ENCODE measurements at places on chromosomes 5 and 9.

DNA sequence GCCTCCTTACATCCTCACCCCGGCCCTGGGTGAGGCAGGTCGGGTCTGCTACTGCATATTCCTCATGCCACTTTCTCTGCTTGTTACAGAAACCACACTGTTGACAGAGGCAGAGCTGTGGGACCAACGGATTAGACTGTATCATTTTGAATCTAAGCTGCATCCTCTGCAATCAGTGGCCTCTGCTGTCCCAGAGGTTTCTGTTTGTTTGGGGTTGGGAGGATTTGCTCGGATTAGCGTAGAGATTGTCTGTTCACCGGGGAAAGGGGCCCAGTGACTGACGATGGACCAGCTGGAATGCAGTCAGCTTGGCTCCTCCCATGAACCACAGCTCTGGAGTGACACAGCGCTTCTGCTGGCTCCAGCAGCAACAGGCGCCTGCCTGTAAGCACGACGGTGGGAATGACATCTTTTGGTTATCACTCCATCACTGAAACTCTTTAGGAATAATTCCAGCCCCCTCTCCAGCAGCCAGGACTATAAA lies 37.3 kb upstream of the ADRA1B start:
- DNase-seq: no peak

GRCh38 chr9:111076519-111076918 lies 38.2 kb upstream of the LPAR1 start:
- no peak for DNase-seq

- no peak for DNase-seq
Measured at GRCh38 chr9:120110520-120110919, 469.4 kb downstream of the CDK5RAP2 start.

DNA sequence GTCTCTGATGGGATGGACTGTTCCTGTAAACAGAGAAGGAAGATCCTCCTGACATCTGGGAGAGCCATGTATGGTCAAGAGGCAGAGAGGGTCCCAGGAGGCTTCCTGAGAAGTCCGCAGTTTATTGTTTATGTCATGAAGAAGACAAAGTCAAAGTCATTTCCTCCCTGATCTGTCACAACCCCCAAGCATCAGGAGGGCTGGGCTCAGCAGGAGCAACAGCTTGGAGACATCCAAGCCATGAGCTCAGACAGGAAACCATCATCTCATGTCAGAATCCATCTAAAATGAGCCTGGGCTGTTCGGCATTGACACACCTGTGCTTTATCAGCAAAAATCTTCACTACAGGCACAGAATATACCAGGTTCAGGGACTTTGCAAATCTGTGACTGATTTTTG lies 325.0 kb upstream of the MSX2 start:
- DNase-seq: no peak

DNA sequence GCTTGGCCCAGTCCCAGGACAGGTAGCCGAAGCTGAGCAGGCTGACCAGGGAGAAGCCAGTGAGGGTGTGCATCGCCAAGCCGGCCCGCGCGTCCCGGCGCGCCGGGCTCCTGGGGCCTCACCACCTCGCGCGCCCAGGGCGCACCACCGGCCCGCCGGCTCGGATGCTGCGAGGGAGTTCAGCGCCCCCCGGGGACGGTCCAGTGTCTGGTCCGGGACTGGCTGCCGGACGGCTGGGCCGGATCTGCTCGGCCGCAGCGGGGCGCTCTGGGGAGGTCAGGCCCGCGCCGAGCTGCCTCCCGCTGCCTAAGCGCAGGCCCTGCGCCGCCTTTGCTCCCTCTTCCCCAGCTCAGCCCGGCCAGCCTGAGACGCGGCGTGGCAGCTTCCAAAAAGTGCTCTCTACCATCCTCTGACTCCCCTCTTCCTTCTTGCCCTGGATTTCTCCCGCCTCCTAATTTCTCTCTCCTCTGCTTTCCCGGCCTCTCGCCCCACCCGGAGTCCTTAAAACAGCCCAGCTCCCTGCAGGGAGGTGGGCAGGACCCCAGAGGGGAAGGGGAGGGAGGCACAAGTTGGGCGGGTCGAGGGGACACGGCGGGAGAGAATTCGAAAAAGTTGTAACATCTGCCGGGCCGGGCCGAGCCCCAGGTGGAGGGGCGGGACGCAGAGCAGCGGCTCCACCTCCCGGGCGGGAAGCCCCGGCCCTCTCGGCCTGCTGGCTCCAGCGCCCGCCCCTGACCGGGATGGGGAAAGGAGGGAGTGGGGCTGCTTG lies at the start of gene ARSI:
ARSI (minus strand) TSS at position 605 of the 769 bp plus-strand sequence; CDS start at position 73, 532 bp downstream.
- no peak for DNase-seq

DNA sequence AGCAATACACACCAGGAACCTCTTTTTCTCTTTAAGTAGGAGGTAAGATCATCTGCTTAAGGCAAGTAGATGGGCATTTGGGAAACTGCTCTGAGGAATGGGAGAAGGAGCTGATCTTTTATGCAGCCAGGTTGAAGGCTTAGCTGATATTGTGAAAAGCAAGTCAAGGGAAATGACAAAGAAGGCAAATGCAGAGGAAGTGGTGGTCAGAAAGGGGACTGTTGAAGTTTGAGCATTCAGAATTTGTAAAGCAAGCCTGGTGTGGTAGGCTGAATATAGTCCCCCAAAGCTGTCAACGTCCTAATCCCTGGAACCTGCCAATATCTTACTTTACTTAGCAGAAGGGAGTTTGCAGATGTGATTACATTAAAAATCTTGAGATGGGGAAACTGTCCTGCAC lies 128.9 kb downstream of the ADAMTS12 start:
- DNase-seq: no peak
